ENCODE measurements at places on chromosomes 5 and 9.
A peak's percentile ranks its signal among the peaks of the same experiment; 100 is the strongest.

GRCh38 chr9:90915693-90916092 is 114.1 kb downstream of the SYK start:
- peak; percentile 23 for DNase-seq

- no peak for DNase-seq
These were observed 76.3 kb upstream of the TNFSF8 start for GRCh38 chr9:115006660-115007059.

DNA sequence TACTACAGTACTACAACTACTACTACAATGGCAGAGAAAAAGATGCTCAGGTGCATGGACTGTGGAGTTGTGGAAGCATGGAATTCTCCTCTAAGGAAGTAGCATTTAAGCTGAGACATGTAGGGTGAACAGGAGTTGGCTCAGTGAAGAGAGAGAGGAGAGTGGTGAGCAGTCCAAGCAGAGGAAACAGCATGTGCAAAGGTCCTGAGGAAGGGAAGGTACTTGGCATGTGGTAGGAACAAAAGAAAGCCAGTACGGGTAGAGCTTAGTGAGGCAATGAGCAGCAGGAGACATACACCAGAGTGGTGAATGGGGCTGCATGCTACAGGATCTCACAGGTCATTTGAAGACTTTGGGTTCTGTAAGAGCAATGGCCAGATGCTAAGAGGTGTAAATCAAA is 41.4 kb upstream of the GLRA1 start:
- DNase-seq = no peak

DNA sequence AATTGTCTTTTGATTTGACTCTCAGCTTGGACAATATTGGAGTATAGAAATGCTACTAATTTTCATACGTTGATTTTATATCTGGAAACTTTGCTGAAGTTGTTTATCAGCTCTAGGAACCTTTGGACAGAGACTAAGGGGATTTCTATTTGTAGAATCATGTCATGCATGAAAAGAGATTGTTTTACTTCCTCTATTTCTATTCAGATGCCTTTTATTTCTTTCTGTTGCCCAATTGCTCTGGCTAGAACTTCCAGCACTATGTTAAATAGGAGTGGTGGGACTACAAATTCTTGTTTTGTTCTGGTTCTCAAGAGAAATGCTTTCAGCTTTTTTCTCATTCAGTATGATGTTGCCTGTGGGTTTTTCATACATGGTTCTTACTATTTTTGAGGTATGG is 112.8 kb upstream of the CDH12 start:
- no peak for DNase-seq
